ENCODE measurements at places on chromosomes 13 and 19. TPM values are rescaled to one million over a fixed set of nuclear protein-coding genes. Genes with fewer than 3 reads are reported as not detected.
A peak's percentile ranks its signal among the peaks of the same experiment; 100 is the strongest.

GRCh38 chr13:94330552-94331071 is 148.9 kb downstream of the DCT start:
- H3K27me3 ChIP-seq, result peaks cover 14% of the 10 kb centered on the region
- DNase-seq, result no peak
- peaks cover 46% of the 10 kb centered on the region for H3K4me1 ChIP-seq
- no peak overlapping the region for H3K4me3 ChIP-seq
- no peak overlapping the region for H3K27ac ChIP-seq

Gene SLC1A6
- total RNA-seq, result not detected

Gene SYNGR4
- total RNA-seq, result not detected

Gene ZNF491
- total RNA-seq, result 1.7 TPM

DNA sequence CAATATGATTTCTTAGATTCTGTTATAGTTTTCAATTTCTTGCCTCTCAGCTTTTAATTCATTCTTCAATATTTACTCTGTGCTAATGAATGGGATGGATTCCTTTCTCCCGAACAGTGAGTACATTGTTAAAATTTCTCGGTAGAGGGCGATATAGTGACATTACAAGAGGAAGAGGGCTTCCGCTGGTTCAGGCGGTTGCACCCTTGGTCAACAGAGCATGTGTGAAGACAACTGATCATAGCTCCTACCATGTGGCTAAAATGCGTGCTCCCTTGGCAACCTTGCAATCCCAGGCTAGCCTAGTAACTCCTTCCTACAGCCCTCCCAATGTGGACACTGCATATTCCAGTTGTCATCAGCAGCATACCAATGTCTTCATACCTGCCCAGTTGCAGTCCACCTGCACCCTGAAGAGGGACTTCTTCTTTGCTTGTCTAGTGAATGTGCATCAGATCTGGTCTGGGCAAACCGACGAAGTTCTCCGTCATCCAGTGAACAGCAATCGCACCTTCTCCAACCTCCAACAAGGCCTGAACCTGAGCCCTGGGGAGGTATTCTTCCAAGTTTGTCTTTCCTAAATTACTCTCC is 653.0 kb upstream of the GPC6 start:
- no peaks in the 10 kb centered on the region for H3K4me1 ChIP-seq
- no peak overlapping the region for H3K4me3 ChIP-seq
- H3K27ac ChIP-seq, result no peak overlapping the region
- DNase-seq, result no peak
- no peaks in the 10 kb centered on the region for H3K36me3 ChIP-seq
- no peaks in the 10 kb centered on the region for H3K27me3 ChIP-seq

DNA sequence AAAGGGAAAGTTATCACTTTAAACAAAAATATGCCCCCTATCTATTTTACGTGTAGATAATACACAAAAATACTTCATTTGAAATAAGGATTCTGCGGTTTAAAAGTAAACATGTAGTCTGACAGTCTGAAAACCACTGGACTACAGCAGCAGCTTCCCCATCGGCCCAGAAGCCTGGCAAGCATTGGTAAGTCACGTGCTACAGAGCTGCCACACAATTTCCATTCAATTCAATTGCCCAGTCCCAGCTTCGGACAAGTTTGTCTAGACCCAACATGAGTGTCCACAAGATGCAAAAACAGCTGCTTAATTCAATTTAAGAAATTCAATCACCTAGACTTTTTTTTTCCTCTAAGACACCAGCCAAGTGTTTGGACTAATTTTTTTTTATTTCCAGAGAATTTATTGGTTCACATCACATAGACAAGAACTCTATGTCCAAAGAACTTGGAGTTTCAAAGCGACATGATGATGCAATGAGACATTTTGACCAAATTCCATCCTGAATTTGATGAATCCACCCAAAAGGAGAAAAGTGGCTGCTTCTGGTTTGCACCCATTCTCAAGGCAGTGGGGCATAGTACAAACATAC is 458.9 kb downstream of the COG6 start:
- no peak overlapping the region for H3K27ac ChIP-seq
- DNase-seq, result no peak
- H3K36me3 ChIP-seq, result peaks cover 8% of the 10 kb centered on the region
- no peaks in the 10 kb centered on the region for H3K27me3 ChIP-seq
- H3K4me1 ChIP-seq, result peaks cover 25% of the 10 kb centered on the region

DNA sequence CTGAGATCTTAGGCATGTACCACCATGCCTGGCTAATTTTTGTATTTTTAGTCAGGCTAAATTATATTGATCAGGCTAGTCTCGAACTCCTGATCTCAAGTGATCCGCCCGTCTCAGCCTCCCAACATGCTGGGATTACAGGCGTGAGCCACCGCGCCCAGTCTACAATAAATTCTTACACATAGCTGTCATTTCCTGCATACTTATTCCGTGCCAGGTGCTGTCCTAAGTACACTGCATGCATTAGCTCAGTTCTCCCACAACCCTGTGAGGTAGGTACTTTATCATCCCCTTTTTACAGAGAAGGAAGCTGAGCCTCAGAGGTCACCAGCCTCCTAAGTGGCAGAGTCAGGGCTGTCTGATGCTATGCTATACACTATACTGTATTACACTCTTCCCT is 7.2 kb upstream of the RHPN2 start:
- no peak overlapping the region for H3K27ac ChIP-seq
- H3K27me3 ChIP-seq, result peaks cover 3% of the 10 kb centered on the region
- no peaks in the 10 kb centered on the region for H3K4me1 ChIP-seq
- no peak overlapping the region for H3K4me3 ChIP-seq

GRCh38 chr13:27006519-27007161 is 165.0 kb downstream of the USP12 start:
- peak; percentile 39 for DNase-seq
- H3K36me3 ChIP-seq, result no peaks in the 10 kb centered on the region
- no peak overlapping the region for H3K27ac ChIP-seq
- peak overlapping the region; percentile 34 for H3K4me3 ChIP-seq
- peaks cover 51% of the 10 kb centered on the region for H3K27me3 ChIP-seq
- H3K4me1 ChIP-seq, result peaks cover 12% of the 10 kb centered on the region

Gene SOX1
- total RNA-seq, result not detected

Gene MAST1
- total RNA-seq, result 2.5 TPM

Gene ARHGAP45
- 361 TPM for total RNA-seq

DNA sequence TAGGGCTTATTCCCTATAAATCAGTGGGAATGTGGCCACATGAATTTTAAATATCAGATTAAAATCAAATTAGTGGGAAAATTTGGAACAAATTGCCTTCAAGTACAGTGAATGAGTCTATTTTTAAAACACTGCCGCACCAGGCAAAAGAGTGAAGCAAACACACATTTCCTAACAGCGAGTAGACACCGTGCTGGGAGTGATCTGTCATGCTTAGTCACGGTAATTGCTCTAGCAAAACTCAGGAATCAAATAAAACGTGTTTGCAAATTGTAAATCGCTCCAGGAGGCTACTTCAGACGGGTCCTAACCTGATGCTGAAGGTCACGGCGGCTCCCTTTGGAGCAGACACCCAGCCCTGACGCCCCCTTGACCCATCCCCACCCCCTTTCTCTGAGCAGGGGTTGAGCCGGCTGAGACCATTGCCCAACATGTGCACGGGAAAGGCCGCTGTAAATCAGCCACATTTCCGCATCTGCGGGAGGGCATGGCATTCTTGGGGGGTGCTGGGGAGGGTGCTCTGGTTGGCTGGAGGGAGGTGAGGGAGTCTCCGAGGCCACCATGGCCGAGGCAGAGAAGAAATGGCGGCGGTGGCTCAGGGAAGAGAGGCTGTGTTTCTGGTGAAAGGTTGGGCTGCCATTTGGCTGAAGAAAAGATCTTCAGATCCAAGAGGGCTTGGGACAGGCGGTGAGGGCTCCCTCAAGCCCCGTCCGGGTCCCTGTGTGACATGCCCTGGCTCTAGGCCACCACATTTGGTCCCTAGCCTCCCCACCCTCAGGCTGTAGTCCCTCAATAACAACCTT is 8.9 kb downstream of the CEBPA start:
- no peak overlapping the region for H3K27ac ChIP-seq
- H3K4me1 ChIP-seq, result no peaks in the 10 kb centered on the region
- no peak for DNase-seq
- peaks cover 31% of the 10 kb centered on the region for H3K27me3 ChIP-seq
- no peak overlapping the region for H3K4me3 ChIP-seq

Gene ICAM4
- total RNA-seq, result 0.99 TPM

DNA sequence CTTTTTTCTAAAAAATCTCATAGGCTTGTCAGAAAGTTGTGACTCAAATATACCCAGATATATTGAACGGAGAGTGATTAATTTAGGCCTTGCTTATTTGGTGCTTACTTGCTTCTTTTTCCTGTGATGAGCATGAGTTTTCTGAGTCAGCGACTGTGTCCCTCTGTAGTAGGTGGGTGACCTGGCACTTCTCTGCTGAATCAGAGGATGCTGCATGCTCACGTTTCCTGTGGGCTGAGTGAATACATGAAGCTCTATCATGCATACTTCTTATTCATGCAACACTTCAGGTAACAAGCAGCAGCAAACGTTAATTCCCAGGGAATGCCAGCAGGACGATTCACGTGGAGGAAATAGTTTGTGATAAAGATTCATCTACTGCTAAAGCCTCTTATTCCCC is 245.0 kb downstream of the KLF5 start:
- no peaks in the 10 kb centered on the region for H3K36me3 ChIP-seq
- no peak overlapping the region for H3K4me3 ChIP-seq
- peak; percentile 67 for DNase-seq
- peaks cover 3% of the 10 kb centered on the region for H3K27me3 ChIP-seq

- H3K27me3 ChIP-seq, result no peaks in the 10 kb centered on the region
- no peaks in the 10 kb centered on the region for H3K4me1 ChIP-seq
- DNase-seq, result no peak
- no peaks in the 10 kb centered on the region for H3K36me3 ChIP-seq
- H3K27ac ChIP-seq, result no peak overlapping the region
These were observed 856.7 kb upstream of the SLITRK1 start for GRCh38 chr13:84739021-84739420.

DNA sequence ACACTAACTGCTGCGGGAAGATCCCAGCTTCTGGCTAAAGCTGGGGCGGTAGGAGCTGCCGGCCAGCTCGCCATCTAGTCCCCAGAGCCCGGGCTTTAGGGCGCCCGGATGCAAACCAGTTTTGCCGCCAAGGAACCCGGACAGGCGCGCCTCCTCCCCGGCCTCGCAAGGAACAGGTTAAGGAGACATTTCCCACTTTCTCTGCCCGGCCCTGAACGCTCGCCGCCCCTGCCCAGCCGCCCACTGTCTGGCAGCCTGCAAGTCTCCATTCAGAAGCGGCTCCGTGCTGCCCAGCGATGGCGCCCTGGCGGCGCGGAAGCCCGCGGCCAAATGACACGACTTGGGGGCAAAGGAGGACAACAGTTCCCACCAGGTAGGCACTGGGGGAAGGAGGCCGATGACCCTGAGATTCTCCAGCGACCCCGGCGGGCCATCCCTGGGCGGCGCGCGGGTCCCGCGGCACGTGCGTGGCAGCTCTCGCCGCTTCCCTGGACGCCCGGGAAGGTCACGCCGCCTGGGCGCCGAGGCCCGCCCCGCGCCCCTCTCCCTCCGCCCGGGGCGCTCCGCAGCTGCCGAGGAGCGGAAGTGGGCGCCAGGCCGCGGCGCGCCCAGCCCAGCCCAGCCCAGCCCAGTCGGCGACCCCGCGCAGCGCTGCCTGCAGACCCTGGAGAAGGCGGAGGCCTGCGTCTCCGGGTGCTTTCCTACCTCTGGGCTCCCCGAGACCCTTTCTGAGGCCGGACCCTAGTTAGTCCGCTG is 42.2 kb upstream of the HNRNPA1L2 start:
- no peaks in the 10 kb centered on the region for H3K36me3 ChIP-seq
- H3K27ac ChIP-seq, result no peak overlapping the region
- H3K4me3 ChIP-seq, result peak overlapping the region; percentile 60
- peaks cover 11% of the 10 kb centered on the region for H3K4me1 ChIP-seq

Gene CGB2
- total RNA-seq, result not detected

Gene VPS36
- total RNA-seq, result 42.5 TPM

- H3K4me1 ChIP-seq, result peaks cover 22% of the 10 kb centered on the region
- no peak overlapping the region for H3K27ac ChIP-seq
- H3K27me3 ChIP-seq, result peaks cover 39% of the 10 kb centered on the region
- no peak overlapping the region for H3K4me3 ChIP-seq
- DNase-seq, result no peak
These were observed 6.3 kb downstream of the KCTD12 start for GRCh38 chr13:76879883-76880270.

DNA sequence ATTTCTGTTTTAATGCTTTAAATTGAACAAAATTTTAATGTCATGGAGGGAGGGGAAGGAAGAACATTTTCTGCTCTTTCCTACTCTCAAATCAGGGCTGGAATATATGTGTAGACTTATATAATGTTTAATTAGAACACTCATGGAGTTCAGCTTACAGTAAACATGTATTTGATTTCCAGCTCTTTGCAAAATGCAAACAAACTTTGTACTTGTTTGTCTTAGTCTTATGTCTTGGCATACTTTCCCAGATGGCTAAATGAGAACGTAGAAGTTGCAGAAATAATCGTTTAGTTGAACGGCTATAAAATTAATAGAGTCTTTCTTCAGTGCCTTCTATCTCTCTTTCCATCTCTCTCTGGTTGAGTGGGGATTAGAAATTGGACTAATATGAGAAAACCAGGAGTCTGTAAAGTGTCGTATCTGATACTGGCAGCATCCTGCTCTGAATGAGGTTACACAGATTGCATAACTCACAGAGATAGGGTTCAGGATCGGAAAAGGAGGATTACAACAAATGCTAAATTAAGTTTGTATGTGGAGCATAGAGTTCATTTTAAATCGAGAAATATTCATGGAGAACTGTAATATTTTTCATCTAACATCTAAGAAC is 82.3 kb downstream of the FGF9 start:
- DNase-seq, result no peak
- no peaks in the 10 kb centered on the region for H3K36me3 ChIP-seq
- no peak overlapping the region for H3K27ac ChIP-seq
